ENCODE measurements at places on chromosomes 7 and 10. TPM values are rescaled to one million over a fixed set of nuclear protein-coding genes. Genes with fewer than 3 reads are reported as not detected.

Gene PPP1R3A
- not detected for total RNA-seq

Gene CTAGE6
- 1.9 TPM for total RNA-seq

Gene LIPJ
- total RNA-seq = 0.39 TPM

Gene LIPN
- total RNA-seq = not detected

Gene NFE2L3
- total RNA-seq = 1.6 TPM

Gene GOT1
- 13.8 TPM for total RNA-seq

Gene SPDYE2
- 0.47 TPM for total RNA-seq

Gene MRLN
- not detected for total RNA-seq

Gene GPR85
- total RNA-seq = not detected

DNA sequence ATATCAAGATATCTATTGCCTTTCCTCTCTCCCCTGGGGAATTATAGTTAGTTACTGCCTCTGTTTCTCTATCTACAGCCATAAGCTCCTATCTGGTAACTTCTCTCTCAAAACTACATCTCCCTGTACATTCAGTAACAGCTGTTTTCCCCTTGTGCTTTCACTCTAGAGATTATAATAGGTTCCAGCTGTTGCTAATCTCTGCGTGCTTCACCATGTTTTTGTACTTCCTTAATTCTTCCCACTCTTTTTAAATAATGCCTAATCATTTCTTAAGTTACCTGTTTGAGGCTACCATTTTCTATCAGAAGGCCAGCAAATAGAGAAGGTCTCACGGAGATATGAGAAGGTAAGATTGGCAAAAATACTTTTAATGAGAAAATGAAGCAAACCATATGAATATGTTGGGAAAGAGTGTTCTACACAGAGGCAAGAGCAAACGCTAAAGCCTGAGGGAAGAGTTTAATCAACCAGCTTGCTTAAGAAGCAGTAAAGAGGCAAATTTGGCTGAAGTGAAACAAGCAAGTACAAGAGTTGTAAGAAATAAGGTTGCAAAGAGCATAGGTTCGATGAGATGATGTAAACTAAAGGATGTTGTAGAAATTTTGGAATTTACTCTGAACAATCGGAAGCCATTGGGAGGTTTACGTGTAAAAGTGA lies 101.9 kb upstream of the HGF start:
- no peak for DNase-seq

DNA sequence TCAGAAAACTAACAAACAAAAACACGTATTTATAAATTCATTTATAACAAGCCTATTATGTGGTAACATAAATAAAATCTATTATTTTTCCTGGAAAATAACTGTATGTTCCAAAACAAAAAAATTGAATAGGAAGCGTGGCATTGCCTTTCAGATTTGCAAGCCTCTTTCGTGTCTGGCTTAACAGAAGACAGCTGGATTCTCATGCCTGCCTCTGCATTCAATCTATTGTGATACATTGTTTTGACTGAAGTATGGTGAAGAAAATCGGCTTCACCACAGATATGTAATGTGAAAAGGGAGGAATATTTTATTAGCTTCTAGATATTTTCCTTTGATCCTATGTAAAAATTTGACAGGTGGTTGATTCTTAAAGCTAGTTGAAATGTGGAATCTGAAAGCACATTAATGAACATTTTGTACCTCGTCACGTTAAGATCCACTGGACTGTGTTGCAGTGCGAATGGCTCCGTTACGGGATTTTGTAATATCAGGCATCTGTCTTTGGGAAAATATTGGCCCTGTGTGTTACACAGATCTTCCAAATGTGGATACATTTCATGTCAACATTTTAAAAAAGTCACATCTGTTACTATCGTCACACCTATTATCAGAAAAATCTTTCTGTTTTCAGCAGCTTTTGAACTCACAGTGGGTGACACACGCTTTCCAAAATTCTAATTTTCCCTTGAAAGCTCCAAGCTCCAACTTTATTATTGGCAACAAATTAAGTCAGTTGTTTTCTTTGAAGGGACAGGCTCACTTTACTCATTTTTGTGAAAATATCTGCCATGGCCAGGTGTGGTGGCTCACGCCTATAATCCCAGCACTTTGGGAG lies 26.2 kb downstream of the PALD1 start:
- no peak for DNase-seq

DNA sequence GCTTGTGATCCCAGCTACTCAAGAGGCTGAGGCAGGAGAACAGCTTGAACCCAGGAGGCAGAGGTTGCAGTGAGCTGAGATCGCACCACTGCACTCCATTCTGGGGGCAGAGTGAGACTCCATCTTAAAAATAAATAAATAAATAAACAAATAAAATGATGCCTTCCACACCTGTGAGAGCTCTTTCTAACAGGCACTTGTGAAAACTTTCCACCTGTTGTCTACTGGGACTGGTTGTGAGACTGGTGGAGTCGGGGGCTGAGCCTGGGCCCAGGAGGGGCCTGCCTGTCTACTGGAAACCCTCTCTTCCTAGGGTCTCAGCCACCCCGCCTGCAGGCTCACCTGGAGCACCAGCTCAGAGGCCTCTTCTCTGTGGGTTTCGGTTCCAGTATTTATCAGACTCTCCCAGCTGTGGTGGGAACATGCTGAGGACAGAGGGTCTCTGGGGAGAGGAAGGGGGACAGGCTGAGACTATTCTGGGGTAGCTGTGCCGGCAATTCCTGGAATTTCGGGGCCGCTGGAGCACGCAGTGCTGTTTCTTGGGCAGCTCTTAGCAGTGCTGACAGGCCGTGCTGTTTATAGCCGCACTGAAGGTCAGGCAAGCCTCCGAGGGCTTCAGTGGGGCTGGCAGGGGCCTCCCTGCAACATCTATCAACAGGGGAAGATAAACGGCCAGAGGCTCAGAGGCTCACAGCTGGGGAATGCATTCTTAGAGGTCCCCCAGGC lies 3.8 kb downstream of the LDB3 start:
- no peak for DNase-seq

DNA sequence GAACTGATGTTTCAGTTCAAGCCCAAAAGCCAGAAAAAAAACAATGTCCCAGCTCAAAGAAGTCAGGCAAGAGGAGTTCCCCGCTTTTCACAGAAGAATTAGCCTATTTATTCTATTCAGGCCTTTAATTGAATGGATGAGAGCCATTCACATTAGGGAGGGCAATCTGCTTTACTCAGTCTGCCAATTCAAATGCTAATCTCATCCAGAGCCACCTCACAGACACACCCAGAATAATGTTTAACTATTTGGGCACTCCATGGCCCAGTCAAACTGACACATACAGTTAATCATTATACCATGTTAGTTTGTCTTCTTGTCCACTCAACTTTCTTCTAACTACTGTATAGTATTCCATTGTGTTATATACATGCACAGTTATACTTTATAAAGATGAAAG lies 2.6 kb upstream of the NPSR1 start:
- no peak for DNase-seq

DNA sequence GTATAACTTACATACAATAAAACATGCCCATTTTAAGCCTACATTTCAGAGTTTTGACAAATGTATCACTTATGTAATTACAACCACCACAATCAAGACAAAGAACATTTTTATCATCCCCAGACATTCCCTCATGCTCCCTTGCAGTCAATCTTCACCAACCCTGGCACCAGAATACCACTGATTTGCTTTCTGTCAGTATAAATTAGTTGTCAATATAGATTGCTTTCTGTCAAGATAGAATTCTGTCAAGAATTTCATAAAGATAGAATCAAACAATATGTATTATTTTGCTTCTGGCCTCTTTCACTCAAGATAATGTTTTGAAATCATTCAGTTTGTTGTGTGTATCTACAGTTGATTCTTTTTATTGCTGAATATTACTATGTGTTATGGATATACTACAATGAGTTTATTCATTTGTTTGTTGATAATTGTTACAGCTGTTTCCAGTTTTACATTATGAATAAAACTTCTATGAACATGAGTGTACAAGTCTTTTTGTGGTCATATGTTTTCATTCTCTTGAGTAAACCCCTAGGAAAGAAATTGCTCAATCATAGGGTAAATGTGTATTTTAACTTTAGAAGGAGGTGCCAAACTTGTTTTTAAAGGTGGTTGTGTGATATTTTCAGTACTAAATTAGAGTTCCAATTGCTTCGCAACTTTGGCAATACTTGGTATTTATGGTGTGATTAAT lies 56.9 kb downstream of the IFIT5 start:
- DNase-seq = no peak

GRCh38 chr10:77431209-77431611 lies 206.4 kb downstream of the KCNMA1 start:
- DNase-seq = no peak

DNA sequence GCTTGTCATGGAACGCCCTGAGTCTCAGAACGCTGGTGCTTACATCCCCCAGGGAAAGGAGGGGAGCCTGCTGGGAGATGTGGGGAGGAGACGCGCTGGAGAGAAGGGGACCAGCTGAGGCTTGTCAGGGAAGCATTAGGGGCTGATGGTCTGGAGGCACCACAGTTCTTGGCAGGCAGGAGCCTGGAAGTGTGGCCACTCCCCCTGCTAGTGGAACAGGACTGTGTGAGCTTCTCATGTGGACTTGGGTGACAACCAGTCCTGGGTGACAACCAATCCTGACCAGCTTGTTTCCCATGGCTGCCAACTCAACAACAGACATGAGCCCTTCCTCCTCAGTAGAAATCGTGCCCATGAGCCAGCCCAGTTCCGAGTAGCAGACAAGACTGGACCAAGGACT lies 87.8 kb downstream of the SPDYE5 start:
- DNase-seq = no peak

DNA sequence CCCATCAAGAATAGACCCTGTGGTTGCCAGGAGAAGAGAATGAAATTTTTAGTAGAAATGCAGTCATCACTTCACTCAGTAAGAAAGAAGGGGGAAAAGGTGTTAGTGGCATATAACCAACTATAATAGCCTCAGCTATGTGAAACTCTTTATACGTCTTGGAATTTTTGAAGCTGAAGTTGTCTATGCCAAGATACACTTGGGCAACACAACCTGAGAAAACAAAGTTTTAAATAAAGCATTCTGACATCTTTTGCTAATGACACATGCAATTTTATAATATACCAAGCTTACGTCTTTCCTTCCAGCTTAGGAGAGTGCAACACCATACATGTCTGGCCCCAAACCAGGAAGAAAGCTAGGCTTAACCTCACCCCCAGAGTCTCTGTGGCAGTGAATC lies 40.8 kb upstream of the ZNF438 start:
- no peak for DNase-seq

DNA sequence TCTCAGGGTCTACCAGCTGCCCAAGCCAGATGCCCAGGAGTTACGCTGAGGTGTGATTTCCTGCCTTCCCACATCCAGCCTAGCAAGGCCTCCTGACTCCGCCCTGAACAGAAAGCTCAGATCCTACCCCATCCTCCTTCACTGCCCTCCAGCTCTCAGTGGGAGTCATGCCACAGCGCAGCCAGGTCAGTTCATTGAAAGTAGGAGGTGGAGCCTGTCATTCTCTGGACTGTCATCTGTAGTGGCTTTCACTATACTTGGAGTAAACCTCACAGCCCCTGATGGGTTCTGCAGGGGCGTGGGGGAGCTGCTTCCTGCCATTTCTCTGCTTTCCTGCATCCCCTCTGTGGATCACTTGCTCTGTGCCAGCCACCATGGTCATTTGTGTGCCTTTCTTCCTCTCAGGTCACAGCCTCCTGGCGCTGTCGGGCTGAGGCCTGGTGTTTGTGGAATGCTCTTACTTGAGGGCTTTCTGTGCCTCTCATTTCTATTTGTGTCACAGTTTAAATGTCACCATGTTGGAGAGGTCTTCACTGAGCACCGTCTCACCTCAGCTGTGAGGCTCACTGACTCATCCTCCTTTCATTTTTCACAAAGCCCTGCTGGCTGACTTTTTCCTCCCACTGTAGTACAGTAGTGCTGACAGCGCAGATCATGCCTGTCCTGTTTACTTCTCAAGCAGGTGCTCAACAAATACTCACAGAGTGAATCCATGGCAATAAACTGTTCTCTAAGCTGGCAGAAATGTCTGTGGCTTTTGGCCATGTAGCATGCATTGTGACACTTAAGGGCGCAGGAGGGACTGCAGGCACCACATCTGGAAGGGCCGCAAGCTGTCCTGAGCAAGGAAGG lies 61.0 kb upstream of the TMEM248 start:
- DNase-seq = no peak

DNA sequence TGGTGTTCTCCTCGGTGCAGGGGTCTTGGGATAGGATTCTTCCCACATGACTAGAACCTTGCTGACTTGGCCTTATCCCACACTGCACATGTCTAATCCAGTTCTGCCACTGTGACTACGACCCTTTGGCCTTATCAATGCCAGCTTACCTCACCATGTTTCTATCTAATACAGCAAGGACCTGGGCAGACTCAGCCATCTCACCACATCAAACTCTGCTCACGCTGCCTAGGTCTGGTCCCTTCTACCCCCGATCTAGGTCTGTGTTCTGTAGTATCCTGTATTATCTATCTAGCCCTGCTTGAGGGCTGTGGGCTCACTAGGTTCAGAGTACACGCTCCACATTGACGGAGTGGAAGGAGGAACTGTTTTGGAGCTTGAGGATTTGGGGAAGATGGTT lies 282.4 kb downstream of the HPSE2 start:
- no peak for DNase-seq

DNA sequence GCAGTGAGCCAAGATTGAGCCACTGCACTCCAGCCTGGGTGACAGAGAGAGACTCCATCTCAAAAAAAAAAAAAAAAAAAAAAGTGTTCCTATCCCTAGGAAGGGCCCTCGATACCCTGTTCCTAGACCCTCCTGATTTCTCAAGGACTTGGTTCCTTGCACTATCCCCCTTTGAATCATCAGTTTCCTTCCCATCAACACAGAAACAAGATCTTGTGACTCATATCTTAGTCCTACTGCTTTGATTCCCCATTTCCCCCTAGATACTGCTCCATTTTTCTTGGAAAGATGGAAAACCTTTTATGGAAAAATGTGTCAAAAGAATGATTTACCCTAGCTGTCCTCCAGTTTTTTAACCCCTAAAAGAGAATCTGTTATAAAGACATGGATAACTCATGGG lies 1.7 kb upstream of the ZNF862 start:
- no peak for DNase-seq

- DNase-seq = peak; percentile 11
These were observed 39.0 kb downstream of the TET1 start for GRCh38 chr10:68598978-68599770.

- no peak for DNase-seq
These were observed 345.5 kb upstream of the POM121L12 start for GRCh38 chr7:52689912-52690311.

GRCh38 chr10:121735263-121735662 lies 137.0 kb upstream of the FGFR2 start:
- DNase-seq = no peak

GRCh38 chr10:125093974-125094705 lies 66.2 kb downstream of the CTBP2 start:
- no peak for DNase-seq

DNA sequence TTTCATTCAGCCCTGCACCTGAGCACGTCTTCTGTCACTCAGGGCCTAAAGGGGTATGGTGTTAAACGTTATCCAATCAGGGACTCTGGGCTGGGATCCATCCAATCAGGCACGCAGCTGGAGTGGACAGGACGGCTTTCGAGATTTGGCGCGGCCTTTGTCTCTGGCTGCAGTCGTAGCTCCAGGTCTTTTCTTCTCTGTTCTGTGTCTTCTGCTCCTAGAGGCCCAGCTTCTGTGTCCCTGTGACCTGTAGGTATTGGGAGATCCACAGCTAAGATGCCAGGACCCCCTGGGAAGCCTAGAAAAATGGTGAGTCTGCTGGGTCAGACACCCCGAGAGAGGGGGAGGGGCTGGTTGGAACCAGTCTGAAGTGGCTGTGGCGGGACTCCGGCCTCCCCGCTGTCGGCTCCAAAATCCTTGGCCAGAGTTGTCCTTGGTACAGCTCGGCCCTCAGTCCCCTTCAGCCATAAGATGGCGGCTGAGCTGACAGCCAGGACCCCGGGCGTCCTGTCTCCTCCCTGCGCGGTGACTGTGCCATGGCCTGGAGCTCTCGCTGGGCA lies 11.7 kb upstream of the ZNF680 start:
- no peak for DNase-seq

GRCh38 chr7:44973610-44974401 lies 5.0 kb downstream of the MYO1G start:
- no peak for DNase-seq
